ENCODE measurements at places on chromosomes 6 and 20. TPM values are rescaled to one million over a fixed set of nuclear protein-coding genes. Genes with fewer than 3 reads are reported as not detected.

- no peaks in the 10 kb centered on the region for H3K36me3 ChIP-seq
- peak; percentile 48 for DNase-seq
- no peak within 1 kb of the TSS for H3K4me3 ChIP-seq
Observed at GRCh38 chr6:166308033-166308768, at the start of gene PRR18. Gene PRR18, minus strand, starts transcription at chr6:166308392. Its CDS starts 250 bp downstream, at chr6:166308142.

GRCh38 chr6:105896821-105897095, 189.4 kb upstream of the PRDM1 start:
- no peak overlapping the region for H3K4me3 ChIP-seq
- peaks cover 20% of the 10 kb centered on the region for H3K4me1 ChIP-seq
- DNase-seq = no peak
- no peak overlapping the region for H3K27ac ChIP-seq
- peaks cover 3% of the 10 kb centered on the region for H3K27me3 ChIP-seq
- peaks cover 2% of the 10 kb centered on the region for H3K36me3 ChIP-seq

DNA sequence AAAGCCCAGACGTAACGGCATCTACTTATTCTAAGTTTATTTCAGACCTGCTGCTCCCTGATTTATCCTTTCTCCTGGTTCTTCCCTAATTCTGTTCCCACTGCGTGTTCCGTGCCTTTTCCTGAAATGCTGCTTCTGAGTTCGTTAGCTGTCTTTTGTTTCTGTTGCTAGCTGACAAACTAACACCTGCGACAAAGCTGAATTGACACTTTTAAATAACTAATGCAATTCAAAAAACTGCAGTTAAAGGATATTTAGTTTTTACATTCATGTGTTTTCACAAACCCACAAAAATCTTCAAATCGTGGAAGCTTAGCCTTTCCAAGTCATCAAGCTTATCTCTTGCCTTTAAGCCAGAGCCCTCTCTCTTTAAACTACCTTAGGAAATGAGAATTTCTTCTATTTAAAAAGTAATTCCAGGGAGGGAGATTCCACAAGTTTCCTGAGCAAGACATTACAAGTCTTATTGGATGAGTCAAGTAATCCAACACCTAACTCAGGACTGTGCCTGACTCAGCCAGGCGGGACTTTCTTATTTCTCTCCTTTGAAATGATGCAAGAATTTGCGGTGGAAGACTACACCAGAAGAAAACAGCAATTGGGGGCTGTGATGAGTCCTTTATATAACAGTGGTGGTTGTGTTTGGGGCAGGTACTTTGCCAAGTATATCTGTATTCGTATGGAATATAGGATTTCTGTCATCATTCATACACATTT, 6.3 kb downstream of the ADTRP start:
- peaks cover 6% of the 10 kb centered on the region for H3K4me1 ChIP-seq
- DNase-seq = no peak
- H3K4me3 ChIP-seq = no peak overlapping the region
- H3K36me3 ChIP-seq = no peaks in the 10 kb centered on the region

DNA sequence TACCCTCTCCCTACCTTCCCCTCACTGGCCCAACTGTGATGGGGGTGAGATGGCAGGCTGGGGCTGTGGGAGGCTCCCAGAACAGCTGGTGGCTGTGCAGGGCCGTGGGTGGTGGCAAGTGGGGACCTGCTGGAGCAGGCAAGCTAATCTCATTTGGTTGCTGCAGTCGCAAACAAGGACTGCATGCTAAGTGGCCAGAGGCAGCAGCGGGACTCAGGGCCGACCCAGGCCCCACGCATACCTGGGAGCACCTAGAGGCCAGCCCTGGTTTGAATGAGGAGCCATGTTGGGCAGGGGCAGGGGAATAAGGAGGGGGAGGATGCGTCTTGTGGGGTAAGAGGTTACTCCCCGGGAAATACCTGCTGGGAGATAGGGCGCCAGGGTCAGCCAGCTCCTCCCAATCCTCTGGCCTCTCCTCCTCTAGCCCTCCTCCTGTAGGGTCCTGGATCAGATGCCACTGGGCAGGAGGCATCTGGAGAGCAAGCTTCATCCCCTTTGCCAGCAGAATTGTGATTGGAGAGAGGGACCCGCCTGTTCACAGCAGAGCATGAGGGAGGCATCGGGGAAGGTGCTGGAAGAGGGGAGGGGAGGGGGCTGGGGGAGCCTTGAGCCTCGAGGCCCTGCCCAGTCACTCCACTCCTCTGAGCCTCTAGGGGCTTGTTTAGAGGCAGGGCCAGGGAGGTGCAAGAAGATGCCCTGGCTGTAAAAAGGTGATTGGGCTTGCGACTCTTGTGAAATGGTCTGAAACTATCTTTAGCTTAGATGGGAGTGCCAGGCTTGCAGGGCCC, 24.3 kb upstream of the CDH22 start:
- no peaks in the 10 kb centered on the region for H3K27me3 ChIP-seq
- DNase-seq = no peak
- no peak overlapping the region for H3K27ac ChIP-seq

TNFRSF6B gene
- not detected for total RNA-seq

DNA sequence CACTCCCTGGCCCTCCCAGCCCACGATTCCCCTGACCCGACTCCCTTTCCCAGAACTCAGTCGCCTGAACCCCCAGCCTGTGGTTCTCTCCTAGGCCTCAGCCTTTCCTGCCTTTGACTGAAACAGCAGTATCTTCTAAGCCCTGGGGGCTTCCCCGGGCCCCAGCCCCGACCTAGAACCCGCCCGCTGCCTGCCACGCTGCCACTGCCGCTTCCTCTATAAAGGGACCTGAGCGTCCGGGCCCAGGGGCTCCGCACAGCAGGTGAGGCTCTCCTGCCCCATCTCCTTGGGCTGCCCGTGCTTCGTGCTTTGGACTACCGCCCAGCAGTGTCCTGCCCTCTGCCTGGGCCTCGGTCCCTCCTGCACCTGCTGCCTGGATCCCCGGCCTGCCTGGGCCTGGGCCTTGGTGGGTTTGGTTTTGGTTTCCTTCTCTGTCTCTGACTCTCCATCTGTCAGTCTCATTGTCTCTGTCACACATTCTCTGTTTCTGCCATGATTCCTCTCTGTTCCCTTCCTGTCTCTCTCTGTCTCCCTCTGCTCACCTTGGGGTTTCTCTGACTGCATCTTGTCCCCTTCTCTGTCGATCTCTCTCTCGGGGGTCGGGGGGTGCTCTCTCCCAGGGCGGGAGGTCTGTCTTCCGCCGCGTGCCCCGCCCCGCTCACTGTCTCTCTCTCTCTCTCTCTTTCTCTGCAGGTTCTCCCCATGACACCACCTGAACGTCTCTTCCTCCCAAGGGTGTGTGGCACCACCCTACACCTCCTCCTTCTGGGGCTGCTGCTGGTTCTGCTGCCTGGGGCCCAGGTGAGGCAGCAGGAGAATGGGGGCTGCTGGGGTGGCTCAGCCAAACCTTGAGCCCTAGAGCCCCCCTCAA, at the start of gene LTA:
Gene LTA (plus strand): TSS at position 249 of the 871 bp plus-strand sequence. CDS start 454 bp downstream, at position 703.
- H3K4me1 ChIP-seq = peaks cover 15% of the 10 kb centered on the region
- peaks cover 9% of the 10 kb centered on the region for H3K27me3 ChIP-seq

DNA sequence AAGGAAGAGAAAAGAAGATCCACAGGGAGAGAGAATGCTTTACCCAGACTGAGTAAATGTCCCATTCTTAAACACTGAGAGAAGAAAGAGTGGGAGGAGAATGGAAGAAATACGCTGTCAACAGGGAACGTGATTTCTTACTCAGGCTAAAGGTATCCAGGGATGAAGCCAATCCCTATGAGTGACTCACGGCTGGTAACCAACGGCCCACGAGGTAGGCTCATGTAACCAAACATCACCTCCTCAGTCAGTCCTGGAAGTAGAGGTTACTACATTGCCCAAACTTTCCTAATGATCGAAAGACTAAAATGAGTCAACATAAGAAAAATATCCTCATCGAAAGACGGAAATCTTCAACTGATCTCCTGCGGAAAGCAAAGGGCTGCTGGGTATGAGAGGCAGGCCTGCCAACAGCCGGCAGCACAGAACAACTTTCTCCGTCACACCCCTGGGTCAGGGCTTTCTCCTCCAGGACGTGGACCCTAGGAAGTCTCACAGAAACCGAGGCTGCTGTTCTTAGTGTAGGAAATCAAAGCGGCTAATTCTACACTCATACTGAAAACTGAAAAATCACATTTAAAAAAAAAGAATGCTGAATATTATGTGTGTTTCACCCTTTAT, 292.6 kb downstream of the GMDS start:
- H3K36me3 ChIP-seq = no peaks in the 10 kb centered on the region
- H3K4me3 ChIP-seq = no peak overlapping the region
- no peak overlapping the region for H3K27ac ChIP-seq
- no peaks in the 10 kb centered on the region for H3K27me3 ChIP-seq
- DNase-seq = no peak
- H3K4me1 ChIP-seq = peaks cover 3% of the 10 kb centered on the region

ENPP4 gene
- 6.1 TPM for total RNA-seq
